ENCODE measurements at places on chromosomes 11 and 22.

GRCh38 chr11:75374646-75375045 is 23.2 kb upstream of the ARRB1 start:
- DNase-seq = no peak

GRCh38 chr11:61095021-61095420 is 7.3 kb upstream of the CD5 start:
- peak; percentile 43 for DNase-seq

DNA sequence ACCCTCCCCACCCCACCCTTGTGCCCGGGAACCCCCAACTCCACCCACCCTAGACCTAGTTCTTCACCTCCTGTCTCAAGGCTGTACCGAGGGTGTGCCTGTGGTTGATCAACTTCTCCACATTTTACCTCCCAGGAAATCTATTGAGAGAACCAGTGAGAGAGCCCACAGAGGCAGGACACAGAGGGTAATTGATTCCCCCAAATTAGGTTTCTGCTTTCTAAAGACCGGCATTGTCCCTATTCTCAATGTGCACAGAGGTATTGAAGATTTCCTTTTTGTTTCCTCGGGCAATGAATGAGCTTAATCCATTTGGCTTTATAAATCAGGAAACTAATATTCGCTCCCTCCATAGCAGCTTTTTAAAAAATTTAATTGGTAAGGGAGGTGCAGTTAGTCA is 6.0 kb upstream of the LMO1 start:
- no peak for DNase-seq

DNA sequence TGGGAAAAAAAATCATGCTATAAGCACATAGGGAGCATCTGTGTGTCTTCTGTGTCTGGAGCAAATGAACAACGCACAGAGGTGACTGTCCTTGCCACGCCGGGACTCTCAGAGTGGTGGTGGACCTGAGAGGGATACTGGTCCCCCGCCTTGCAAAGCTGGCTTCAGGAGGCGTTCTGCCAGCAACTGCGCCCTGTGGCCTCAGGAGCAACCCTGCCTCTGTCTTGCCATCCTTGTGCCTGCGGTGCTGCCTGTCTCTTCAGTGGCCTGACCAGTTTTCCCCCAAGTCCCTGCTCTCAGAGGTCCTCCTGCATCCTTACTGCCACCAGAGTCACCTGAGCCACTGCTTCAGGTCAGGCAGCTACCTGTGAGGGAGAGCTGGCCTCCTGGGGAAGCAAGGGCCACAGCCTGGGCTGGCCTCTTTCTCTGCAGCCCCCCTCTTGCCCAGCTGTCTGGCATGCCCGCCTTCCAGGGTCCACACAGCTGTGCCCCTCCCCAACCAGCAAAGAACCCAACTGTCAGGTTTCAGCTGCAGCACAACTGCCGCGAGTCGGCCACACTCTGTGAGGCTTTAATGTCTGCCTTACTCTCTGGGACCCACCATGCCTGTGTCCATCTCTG is 30.4 kb upstream of the YPEL1 start:
- DNase-seq = no peak

DNA sequence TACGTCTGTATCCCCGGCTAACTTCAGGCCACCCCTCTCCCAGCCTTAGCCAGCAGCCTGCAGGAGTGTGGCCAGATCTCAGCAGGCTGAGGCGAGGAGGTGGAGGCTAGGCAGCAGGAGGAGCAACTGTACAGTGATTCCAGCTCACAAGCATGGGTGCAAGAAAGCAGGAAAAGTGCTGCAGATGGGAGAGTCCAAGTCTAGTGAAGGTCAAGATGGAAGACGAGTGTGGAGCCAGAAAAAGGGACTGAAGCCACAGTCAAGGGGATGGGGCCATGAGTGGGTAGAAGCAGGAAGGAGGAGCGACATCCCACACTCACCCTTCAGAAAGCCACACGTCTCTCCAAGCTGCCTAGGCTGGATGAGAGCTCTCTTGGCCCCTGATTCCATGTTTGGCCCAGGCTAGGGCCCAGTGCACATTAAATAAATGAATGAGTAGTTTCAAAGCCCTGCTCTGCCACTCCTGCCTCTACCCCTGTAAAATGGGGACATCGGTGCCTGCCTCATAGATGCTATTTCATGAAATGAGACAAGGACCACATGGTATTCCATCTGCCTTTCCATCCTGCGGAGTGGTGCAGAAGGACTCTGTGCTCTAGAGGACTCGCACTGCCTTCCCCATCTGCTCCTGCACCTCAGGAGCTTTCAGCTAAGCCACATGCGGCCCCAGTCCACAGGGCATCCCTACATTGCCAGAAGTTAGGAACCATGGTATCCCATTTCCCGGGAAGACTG is 2.9 kb downstream of the YDJC start:
- DNase-seq = no peak

DNA sequence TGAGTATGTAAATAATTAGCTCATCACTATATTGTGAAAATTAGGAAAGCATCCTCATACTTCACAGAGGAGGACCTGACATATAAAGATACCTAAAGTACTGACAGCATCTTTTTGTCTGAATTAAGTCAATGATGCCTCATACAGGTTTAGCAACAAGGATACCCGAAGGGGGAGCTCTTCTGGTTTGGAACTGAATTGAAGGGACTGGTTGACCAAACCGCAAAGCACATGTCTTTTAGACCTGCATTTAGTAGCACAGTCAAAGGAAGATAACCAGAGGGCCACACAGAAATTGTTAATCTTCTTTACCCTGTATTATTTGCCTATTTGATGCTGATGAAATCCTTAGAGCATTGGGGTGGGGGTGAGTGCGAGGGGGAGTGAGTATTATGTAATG is 12.9 kb upstream of the WT1 start:
- no peak for DNase-seq

GRCh38 chr11:36258730-36259360 is 30.4 kb downstream of the COMMD9 start:
- DNase-seq = peak; percentile 27

DNA sequence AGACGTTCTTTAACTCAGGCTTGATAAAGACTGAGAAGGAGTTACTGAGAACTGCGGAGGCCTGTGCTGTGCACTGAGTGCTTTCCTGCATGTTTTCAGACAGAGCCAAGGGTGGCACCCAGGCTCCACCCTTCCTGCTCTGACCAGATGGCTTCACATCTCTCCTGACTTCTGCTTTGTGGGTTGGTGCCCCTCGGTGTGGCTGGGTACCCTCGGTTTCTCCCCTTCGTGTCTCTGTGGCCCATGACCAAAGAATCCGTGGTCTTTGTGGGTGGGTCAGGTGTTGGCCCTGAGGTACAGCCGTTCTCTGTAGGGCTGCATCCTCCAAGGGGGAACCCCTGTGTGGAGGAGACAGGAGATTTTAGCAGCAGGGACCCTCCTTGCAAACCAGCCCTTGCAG is 34.3 kb downstream of the GRIK4 start:
- no peak for DNase-seq

- DNase-seq = no peak
Observed at GRCh38 chr11:19382131-19382611, 141.4 kb upstream of the E2F8 start.

DNA sequence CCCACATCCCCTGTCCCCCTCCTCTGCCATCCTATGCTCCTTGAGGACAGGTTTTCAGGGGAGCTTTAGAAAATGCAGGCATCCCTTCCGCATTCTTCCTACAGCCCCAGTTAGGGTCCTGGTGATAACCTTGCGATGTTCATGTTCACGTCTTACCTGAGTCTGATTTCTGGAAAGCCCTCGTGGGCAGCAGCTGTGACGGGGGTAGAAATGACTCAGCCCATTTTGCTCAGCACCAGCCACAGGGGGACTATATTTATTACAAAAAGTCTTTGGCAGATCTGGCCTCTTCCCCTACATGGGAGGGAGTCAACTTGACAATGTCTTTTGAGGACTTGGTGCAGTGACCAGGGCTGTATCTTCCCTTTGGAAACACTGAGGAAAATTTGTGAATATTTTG is 12.3 kb downstream of the PKNOX2 start:
- DNase-seq = no peak

DNA sequence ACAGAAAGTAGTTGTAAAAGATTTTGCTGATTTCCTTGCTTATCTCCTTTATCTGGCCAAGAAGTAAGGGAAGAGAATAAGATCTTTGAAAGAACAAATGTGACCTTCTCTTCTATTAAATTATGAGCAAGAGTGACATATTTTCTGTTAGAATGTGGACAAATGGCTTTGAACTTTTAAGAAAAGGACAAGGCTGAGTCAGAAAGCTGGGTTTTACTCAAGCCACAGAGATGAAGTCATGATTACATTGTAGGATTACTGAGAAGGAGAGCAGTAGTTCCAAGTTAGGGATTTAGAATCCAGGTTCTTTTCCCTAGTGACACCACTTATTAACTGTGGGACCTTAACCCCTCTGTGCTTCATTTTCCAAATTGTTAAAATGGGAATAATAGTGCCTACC is 13.5 kb downstream of the CCDC90B start:
- DNase-seq = no peak

DNA sequence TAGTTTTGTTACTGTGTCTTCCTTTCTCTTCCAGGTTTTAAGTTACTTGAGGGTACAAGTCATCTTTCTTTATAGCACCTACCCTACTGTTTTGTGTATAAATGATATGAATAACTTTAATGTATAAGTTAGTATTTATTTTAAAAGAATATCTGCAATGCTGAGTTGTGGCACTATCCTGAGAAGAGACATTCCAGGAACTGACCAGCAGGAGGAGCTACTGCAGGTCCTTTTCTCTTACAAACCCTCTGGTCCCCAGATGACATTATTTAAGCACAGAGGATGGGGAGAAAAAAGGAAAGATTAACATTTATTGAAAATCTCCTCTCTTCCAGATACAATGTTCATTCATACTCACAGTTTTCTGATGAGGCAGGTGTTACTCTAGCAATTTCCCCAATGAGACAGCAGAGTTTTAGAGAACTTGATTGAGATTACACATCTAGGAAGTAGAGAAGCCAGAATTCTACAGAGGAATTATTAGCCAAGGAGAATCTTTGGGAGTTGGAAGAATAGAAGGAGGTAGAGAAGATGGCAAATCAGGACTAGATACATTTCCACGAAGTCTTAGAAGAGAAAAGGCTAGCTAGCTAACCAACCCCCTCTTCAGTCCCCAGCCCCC is 541.2 kb upstream of the API5 start:
- DNase-seq = no peak

GRCh38 chr11:63023841-63024648 is 8.4 kb upstream of the SLC22A8 start:
- DNase-seq = peak; percentile 86

GRCh38 chr11:123404676-123405075 is 25.4 kb upstream of the GRAMD1B start:
- DNase-seq = no peak

DNA sequence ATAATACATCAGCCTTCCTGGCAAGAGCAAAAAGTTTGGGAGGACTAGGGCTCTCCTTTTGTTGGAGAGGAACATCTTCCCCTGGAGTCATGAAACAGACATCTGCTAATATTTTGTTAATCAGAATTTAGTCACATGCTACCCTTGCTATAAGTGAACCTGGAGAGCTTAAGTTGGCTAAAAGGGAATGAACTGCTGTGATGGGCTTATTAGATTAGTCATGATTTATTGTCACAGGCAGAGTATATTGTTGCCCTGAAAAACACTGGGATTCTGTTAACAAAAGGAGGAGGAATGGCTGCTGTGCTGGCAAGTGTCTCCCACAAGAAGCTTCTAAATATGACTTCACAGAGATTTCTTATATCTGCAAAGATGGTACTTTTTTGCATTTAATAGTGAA is 16.0 kb downstream of the TCP11L1 start:
- DNase-seq = no peak
